Activated CD4-positive, alpha-beta T cell treated with anti-CD3 and anti-CD28 coated beads, Interleukin-2, Interleukin-6, amounts not matched to agents 100 ng/mL and 50 ng/mL, durations not matched to agents 16 hours and 8 hours (primary cell): ENCODE measurements at places on chromosomes 4 and X.

GRCh38 chrX:2572740-2573139 is 72.0 kb upstream of the DHRSX start:
- DNase-seq, result no peak

DNA sequence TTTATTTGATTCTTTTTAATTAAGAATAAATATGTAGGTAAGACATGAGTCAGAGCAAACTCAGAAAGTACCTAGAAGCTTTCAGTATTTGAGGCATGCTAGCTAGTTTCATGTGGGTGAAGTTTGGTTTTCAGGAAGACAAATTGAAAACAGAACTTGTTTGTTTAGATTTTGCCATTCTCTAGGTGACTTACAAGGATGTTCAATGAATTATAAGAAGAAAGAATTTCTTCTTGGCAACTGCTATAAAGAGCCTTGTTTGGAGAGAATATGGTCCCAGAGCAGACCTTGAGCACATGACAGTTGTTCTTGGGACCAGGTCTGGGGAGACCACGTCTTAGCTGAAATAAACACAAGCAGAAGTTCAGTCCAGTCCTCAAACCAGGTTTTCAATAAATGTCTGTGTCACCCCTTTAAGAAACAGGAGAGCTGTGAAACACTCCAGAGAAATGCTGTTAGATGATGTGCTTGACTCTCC is 38.0 kb upstream of the IL21 start:
- peak; percentile 83 for DNase-seq

GRCh38 chrX:80216086-80216485 is 201.5 kb downstream of the TBX22 start:
- DNase-seq, result no peak

DNA sequence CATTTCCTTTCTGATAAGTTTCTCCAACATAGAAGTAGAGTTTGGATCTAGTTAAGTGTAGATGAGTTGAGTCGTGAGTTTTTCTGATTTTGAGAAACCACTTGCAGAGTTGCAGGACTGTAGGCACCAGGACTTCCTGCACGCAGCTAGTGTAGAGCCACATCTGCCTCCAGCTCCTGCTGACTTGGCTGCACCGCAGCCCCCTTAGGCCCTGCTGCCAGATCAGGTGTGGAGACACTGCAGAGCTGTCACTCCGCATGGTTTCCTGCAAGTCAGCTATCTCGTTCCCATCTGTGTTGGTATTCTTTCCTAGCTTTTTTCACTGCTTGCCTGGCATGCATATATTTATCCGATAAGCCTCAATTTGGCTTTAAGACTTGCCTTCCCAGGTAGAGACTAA is 48.9 kb downstream of the PCDH7 start:
- no peak for DNase-seq

DNA sequence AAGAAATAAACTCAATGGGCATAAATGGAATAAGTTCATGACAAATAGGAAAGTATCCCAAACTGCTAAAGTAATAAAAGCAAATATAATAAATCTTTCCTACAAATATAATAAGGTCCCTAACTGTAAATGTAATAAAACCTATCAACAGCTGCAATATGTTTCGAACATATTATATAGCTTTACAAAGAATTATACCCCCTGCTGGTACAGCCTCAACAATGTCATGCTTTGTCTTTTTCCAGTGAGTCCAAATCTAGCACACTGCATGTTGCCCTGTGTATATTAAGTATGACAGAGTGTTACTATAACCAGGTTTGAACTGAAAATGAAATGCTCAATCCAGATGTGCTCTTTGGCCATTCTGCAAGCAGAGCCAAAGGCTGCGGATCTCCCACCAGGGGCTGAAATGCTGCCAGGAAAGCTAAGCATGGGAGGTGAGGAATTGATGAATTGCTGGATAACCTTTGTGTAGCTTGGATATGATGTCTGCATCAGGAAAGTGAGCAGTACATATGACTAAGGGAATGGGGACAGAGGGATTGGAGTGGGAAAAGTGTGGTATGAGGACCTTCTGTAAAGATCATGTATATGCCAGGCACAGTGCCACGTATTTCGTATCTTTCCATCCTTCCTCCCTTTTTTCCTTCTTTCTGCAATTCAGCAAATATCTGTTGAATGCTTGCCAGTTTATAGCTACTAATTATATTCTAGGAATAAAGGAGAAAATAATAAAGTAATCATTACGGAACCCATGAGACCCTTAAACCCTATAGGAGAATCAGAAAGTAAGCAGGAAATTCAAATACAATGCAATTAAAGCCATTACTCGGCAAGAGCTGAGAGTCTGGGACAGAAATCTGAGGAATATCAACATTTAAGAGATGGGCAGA is 954.6 kb upstream of the LCORL start:
- DNase-seq, result no peak

DNA sequence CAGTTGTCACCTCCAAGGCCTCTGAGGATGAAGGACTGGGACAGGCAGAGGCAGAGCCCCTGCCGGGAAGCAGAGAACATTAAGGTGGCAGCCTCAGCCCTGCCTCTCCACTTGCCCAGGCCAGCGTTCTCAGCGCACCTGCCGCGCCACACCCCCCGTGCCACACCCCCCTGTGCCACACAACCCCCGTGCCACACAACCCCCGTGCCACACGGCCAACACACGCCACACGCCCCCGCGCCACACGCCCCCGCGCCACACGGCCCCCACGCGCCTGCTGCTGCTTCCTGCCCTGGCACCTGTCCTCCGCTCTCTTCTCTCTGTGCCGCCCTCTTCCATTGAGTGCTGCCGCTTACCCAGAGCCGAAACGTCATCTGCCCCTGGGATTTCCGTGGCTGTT is 58.0 kb upstream of the ZFP42 start:
- no peak for DNase-seq
